Large intestine (tissue), 12 donors: ENCODE measurements at places on chromosomes 11 and 22. TPM values are rescaled to one million over a fixed set of nuclear protein-coding genes. Genes with fewer than 3 reads are reported as not detected.

SEPTIN5 gene
- polyA plus RNA-seq: 24.9 TPM

NDUFV1 gene
- 191 TPM for polyA plus RNA-seq

MUC6 gene
- 0.15 TPM for polyA plus RNA-seq

RIN1 gene
- polyA plus RNA-seq: 5.2 TPM

SAC3D1 gene
- 8.9 TPM for polyA plus RNA-seq

MSANTD2 gene
- 23.2 TPM for polyA plus RNA-seq

DDIAS gene
- 2.5 TPM for polyA plus RNA-seq

TSG101 gene
- 81.0 TPM for polyA plus RNA-seq

PARVG gene
- polyA plus RNA-seq: 6.7 TPM

BTBD18 gene
- polyA plus RNA-seq: 0.09 TPM

LRRN4CL gene
- 2.9 TPM for polyA plus RNA-seq

RTN4R gene
- 7.5 TPM for polyA plus RNA-seq

JAML gene
- 35.2 TPM for polyA plus RNA-seq

ETS1 gene
- polyA plus RNA-seq: 40.8 TPM

RCOR2 gene
- polyA plus RNA-seq: 6.3 TPM

CHEK2 gene
- 21.4 TPM for polyA plus RNA-seq

PARVA gene
- polyA plus RNA-seq: 35.9 TPM

OR51B4 gene
- polyA plus RNA-seq: 0.07 TPM
